ENCODE measurements at places on chromosomes 3 and 15.
A peak's percentile ranks its signal among the peaks of the same experiment; 100 is the strongest.

- no peak for DNase-seq
Measured at GRCh38 chr3:42189001-42189460, 77.0 kb downstream of the CCK start.

DNA sequence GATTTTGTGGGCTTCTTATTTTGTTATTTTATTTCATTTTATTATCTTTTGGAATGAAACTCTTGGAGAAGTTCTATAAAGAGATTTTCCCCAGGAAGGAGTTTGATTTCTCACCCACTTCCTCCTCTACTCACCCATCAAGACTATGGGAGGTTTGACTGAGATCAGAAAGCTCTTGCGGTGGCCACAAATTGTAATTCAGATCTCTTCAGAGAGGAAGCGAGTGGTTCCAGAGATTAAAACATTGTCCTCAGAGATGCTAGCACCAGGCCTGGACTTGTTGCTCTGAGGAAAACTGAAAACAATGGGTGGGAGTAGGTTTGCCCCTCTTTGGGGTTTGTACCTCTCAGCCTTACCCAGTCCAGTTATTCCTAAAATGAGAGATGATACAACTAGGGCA lies 8.1 kb upstream of the MUC13 start:
- no peak for DNase-seq

DNA sequence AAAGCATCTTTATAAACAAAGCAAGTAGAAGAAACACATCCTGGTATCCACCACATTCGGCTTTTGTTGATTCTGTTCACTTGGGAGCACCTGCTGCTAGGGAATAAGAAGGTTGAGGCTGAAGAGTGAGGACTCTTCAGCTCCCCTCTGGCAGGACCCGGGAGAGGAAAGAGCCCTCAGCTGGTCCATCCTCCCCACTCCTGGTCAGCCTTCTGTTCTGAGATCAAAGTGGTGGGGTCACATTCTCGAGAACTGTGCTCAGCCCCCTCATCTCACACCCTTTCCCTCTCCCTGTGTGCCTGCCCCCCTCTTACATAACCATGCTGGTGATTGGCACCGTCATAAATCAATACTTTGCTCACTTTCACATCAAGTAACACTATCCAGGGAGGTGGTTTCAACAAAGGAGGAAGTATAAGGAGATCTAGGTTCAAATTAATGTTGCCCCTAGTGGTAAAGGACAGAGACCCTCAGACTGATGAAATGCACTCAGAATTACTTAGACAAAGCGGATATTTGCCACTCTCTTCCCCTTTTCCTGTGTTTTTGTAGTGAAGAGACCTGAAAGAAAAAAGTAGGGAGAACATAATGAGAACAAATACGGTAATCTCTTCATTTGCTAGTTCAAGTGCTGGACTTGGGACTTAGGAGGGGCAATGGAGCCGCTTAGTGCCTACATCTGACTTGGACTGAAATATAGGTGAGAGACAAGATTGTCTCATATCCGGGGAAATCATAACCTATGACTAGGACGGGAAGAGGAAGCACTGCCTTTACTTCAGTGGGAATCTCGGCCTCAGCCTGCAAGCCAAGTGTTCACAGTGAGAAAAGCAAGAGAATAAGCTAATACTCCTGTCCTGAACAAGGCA lies at the start of gene NR1I2:
NR1I2 (plus strand) TSS at position 772 of the 869 bp plus-strand sequence.
- no peak for DNase-seq

DNA sequence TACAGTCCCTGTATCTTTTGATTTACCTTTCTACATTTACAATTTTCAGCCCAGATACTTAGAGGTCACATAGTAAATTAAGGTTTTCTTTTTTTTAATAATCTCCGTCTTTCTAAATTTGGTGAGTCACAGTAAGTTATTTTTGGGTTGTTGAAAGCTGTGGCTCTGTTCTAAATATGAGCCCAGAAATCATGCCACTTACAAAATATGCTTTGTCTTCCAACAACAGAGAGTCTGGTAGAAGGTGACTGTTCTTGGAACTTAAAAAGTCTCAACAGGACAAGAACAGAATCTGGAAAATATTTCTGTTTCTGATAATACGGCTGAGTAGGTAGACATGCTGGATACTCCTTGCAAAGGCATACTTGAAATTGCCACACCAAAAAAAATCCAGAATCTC lies 16.0 kb downstream of the GOLGA8S start:
- no peak for DNase-seq

GRCh38 chr15:90286678-90287077 lies 21.2 kb downstream of the NGRN start:
- peak; percentile 47 for DNase-seq

DNA sequence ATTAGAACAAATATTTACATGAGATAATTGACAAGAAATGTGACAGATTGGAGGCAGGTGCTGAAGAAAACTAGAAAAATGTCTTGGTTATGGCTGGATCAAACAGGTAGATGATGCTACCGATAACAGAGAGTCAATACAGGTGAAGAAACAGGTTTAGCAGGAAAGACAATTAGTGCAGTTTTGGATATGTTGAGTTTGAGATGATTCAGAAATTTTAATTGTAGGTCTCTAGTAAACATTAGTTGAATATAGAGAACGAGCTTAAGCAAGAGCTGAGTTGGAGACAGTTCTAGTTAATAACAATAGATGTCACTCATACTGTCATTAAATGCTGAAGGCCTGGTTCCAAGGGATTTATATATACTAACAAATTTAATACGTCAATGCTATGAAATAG lies 524.4 kb downstream of the NSUN3 start:
- no peak for DNase-seq

DNA sequence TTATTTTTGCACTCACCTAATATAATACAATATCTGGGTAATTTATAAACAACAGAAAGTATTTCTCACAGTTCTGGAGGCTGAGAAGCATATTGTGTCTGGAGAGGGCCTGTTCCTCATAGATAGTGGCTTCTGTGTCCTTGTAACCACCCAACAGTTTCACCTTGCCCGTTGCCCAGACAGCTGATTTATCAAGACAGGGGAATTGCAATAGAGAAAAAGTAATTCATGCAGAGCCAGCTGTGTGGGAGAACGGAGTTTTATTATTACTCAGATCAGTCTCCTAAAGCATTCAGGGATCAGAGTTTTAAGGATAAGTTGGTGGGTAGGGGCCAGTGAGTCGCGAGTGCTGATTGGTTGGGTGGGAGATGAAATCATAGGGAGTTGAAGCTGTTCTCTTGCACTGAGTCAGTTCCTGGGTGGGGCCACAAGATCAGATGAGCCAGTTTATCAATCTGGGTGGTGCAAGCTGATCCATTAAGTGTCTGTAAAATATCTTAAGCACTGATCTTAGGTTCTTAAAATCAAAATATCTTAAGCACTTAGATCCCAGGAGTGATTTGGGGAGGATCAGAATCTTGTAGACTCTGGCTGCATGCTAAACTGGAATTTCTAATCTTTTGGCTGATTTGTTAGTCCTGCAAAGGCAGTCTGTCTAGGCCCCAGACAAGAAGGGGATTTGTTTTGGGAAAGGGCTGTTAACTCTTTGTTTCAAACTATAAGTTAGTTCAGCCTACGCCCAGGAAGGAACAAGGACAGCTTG lies 33.9 kb upstream of the C15orf39 start:
- DNase-seq, result no peak

- DNase-seq, result no peak
Measured at GRCh38 chr3:15341030-15341726, 8.8 kb upstream of the SH3BP5 start.

GRCh38 chr15:79083154-79083553 lies 7.4 kb downstream of the RASGRF1 start:
- no peak for DNase-seq

DNA sequence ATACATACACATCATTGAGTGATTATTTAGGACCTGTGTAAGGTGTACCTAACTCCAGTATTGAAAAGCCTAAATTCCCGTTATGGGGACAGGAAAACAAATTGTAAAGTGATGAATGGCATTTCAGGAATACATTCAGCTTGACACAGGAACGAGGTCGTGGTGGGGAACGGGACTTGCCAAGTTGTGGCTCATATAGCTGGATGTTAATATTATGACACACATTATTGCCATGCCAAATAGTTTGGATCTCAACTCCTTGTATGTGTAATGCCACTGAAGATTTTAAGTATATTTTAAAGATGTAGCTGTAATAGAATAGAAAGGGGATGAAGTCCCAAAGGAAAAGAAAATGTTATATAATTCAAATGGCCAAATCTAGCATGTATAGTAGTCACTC lies 227.2 kb upstream of the GOLIM4 start:
- no peak for DNase-seq

- DNase-seq, result no peak
Measured at GRCh38 chr3:185561374-185561943, 9.1 kb upstream of the LIPH start.

GRCh38 chr3:25094932-25095685 lies 333.0 kb upstream of the RARB start:
- no peak for DNase-seq

DNA sequence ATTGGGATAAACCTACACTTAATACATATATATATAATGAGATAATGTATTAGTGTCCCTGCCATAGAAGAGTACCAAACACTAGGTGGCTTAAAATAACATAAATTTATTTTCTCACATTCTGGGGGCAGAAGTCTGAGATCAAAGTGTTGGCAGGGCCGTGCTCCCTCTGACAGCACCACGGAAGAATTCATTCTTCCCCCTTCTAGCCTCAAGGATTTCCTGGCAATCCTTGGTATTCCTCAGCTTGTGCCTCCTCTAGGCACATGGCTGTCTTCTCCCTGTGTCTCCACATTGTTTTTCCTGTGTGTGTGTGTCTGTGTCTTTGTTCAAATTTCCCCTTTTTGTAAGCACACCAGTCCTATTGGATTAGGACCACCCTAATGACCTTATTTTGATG lies 115.2 kb upstream of the AGBL1 start:
- DNase-seq, result no peak

DNA sequence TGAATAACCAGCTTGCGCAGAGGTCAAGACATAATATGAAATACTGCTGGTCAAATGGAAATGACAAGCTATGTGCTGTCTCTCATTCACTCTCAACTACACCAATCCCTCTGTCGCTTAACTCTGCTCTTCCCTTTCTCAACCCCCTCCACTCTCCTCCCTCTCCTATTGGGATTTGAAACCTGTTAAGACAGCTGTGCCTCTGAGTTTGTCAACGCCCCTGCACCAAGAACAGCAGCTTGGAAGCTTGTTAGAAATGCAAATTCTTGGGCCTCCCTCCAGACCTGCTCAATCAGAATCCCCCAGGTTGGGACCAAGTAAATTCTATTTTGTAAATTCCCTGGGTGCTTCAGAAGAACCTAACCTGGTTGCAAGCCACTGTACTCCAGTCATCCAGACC lies 149.7 kb upstream of the ATP2B2 start:
- no peak for DNase-seq

DNA sequence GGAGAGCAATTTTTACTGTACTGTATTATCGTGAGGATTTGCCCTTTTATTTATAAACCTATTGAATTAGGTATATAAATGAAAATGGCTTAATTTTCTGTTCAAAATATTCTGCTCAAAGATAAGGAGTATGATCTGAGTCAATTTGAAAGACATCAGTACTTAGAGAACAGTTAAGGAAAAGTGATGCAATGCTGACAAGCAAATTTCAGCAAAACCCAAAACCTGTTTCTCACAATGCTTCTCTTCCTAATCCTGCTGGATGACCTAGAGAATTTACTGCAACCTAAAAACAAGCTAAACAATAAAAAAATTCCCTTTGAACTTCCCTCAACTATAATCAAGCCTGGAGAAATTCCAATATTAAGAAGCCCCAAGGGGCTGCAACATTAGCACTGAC lies 82.7 kb downstream of the RFX7 start:
- DNase-seq, result no peak

- DNase-seq, result no peak
Measured at GRCh38 chr3:102158080-102158740, 276.6 kb upstream of the ZPLD1 start.

- DNase-seq, result no peak
Measured at GRCh38 chr15:92092289-92093105, 239.0 kb downstream of the SLCO3A1 start.

GRCh38 chr3:124584552-124585391 lies 145.5 kb upstream of the UMPS start:
- DNase-seq, result peak; percentile 70

GRCh38 chr3:11470031-11470853 lies 173.5 kb downstream of the VGLL4 start:
- no peak for DNase-seq

- DNase-seq, result no peak
Measured at GRCh38 chr3:123751433-123751832, 132.7 kb downstream of the MYLK start.

GRCh38 chr3:198071602-198072287 lies 111.7 kb downstream of the LMLN start:
- DNase-seq, result peak; percentile 45

GRCh38 chr3:16423947-16424673 lies 89.4 kb downstream of the RFTN1 start:
- no peak for DNase-seq

DNA sequence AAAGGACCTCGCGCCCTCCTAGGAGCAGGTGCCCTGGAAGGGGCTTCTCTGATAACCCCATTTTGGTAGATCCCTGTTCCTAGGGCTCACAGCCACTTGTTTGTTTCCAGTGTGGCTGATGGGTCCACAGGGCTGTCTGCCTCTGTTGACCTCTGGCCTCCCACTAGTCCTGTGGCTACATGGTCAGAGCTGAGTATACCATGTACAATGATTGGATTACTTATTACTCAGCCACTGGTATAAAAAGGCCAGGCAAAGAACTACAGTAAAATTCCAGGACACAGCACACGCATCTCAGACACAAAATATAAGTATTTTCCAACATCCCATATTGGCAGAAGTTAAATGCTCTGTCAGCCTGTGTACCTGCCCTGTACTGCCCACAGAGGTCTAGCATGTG lies 277.3 kb downstream of the GABRG3 start:
- DNase-seq, result no peak

Data from HTR-8/SVneo (cell line).